Putamen (tissue), 1 donor: ENCODE measurements at places on chromosomes 4 and X.
A peak's percentile ranks its signal among the peaks of the same experiment; 100 is the strongest.

DNA sequence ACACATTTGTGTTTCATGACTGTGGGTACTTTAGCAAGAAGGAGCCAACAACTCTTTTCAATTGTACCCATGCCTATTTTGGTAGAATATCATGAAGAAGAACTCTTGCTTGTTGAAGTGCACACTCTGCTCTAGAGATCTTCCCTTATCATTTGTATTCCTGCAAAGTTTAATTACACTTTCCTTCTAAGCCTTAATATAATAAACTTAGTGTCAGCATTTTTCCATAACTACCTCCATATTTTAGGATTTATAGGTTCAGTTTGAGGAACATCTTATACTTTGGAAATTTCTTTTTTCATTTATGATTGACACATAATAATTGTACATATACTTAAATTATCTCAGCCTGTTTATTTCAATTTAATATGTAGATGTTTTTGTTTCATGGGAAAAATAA lies 19.1 kb downstream of the FAM47B start:
- DNase-seq: no peak

DNA sequence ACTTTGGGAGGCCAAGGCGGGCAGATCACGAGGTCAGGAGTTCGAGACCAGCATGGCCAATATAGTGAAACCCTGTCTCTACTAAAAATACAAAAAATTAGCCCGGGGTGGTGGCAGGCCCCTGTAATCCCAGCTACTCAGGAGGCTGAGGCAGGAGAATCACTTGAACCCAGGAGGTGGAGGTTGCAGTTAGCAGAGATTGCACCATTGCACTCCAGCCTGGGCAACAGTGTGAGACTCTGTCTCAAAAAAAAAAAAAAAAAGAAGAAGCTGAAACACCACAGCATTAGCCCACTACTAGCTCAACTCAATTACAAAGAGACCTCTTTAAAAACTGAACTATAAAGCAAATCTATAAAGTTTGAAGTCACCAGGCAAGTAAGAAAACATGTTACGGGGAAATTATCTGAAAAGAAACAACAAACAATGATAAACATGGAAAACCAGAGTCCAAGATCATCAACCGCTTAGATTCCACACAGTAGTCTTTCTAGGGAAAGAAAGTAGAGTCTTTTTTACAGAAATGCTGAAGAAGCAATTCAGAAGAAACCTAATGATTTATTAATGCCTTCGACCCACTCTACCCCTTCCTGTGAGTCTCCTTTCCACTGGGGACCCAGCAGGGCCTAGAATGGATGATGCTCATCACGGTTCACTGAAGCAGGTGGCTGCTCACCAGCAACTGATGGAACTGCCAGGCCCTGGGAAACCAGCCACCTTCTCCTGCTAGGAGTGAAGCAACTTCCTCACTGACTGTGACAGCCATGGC lies 6.6 kb downstream of the SAT1 start:
- no peak for DNase-seq

- DNase-seq: no peak
Observed at GRCh38 chr4:132923516-132923915, 225.6 kb upstream of the PCDH10 start.

GRCh38 chrX:97294041-97294440 lies 410.3 kb downstream of the RPA4 start:
- no peak for DNase-seq

GRCh38 chr4:27763830-27764525 lies 903.3 kb downstream of the STIM2 start:
- DNase-seq: no peak

GRCh38 chr4:52037689-52038102 lies 403 bp downstream of the SGCB start:
- DNase-seq: peak; percentile 59

DNA sequence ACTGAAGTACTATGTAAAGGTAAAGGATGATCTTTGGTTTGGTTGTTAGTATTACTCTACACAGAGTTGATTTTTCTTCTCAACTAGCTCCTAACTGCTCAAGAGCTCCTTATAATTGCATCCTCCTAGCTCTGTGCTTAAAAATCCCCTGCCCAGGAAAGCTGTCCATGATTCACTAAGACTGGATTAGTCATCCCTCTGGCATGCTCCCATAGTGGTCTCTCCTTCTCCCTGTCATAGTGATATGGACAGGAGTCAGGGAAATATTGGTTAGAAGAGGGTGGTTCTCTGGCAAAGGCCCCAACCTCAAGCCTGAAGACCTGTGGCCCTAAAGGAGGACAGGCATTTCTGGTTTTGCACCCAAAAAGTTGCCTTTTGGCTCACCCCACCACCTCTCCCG lies 242.3 kb upstream of the KCNIP4 start:
- DNase-seq: no peak

DNA sequence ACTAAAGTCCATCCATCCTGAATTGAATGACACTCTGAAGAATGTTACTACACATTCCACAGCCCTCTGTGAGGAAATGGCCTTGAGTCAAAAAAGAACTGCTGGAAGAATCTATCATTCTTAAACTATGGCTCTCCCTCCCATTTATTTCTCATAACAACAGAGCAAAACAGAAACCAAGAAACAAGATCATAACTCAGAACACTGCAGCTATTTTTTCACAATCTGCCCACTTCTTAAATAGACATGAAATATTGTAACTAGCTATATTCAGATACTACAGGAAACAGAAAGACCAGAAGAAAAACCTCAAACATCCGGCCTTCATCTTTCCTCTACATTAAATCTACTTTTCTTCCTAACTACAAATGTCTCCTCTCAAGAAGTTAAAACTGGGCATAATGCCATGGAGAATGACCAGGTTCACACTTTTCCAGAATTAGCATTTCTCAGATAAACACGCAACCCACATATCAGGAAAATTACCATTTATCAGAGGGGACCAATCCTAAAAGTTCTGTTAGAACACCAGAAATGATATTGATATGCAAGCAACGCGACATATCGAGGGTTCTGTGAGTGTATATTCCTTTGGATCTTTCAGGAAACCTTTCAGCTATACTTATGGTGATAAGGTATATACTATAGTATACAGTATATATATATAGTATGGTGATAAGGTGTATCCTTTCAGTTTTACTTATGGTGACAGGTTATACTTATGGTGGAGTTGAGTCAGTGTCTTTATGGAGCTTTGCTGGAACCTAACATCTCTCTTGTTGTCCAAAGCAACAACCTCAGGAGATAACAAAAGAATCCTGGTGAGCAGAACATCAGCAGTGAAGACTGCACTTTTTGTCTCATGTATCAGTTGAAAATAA lies 60.4 kb upstream of the IRF2 start:
- DNase-seq: no peak

DNA sequence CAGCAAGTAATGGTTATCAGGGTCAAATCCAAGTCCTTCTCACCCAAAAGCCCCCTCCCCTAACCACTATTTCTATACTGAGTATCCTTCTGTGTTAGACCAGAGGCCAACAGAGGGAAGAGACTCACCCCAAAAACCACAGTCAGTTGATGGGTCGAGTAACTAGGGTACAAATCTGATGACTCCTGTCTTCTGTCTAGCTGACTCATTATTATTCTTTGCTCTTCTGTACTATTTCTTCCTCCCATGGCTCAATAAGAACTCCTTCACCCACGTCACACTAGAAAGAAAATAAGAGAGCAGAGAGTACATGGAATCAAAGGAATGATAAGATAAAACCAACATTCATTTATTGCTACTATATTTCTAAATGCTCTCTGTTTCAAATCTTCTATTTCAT lies 2.0 kb downstream of the RAB40A start:
- no peak for DNase-seq

DNA sequence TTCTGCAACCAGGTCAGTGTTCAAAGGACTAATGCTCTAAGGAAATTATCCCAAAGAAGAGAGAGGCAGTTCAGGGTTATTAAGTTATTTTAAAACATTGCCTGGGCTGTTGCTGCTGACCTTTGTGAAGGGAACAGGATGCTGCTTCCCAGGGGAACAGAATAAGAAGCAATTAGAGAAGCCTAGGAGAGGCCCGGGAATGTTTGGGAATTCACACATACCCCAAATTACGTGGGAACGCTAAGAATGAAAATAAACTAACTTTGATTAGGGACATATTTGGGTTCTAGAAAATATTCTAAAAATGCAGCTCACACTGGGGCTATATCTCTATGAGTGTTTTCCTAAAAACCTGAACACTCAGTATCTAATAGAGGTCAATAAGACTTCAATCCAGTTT lies 243.1 kb upstream of the FTHL17 start:
- DNase-seq: peak; percentile 0

- no peak for DNase-seq
Observed at GRCh38 chrX:135324463-135324862, 15.2 kb downstream of the ETDC start.

GRCh38 chr4:167100120-167100519 lies 134.2 kb downstream of the SPOCK3 start:
- peak; percentile 83 for DNase-seq

DNA sequence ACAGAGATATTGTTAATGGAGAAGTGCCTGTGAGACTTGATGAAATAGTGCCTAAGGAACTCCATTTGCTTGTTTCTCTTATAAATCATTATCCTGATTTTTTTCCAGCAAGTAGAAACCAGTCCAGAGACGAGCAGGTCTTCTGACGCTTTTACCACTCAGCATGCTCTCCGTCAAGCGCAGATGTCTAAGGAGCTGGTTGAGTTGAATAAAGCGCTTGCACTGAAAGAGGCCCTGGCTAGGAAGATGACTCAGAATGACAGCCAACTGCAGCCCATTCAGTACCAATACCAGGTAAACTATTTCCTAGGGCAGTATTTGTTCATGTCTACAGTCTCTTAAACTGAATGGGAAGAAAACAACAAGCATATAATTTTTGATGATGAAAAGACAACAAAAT lies 63.6 kb downstream of the KIF4A start:
- DNase-seq: no peak

- DNase-seq: no peak
Observed at GRCh38 chr4:137994853-137995252, 247.3 kb downstream of the SLC7A11 start.

- no peak for DNase-seq
Observed at GRCh38 chr4:24949970-24950369, 37.1 kb upstream of the CCDC149 start.

DNA sequence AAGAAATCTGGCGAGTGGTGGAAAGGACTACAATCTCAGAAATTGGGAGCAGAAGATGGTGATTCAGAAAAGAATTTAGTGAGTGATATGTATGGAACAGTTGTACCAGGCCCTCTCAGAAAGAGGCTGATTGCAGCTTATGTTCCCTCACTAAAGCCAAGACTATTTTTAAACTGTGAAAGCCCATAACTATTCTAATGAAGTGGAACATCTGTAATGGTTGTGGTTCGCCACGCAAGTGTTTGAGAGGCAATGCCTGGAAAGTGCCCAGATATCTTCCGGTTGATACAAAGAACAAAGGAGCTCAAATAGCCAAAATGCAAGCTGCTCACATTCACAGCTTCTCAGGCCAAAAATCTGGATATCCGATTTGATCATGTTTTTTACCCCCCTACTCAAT lies 1250.7 kb downstream of the RAPGEF2 start:
- DNase-seq: no peak

GRCh38 chr4:111417521-111417920 lies 727.7 kb upstream of the FAM241A start:
- no peak for DNase-seq

- DNase-seq: no peak
Observed at GRCh38 chr4:37464373-37465128, 220.0 kb downstream of the NWD2 start.

DNA sequence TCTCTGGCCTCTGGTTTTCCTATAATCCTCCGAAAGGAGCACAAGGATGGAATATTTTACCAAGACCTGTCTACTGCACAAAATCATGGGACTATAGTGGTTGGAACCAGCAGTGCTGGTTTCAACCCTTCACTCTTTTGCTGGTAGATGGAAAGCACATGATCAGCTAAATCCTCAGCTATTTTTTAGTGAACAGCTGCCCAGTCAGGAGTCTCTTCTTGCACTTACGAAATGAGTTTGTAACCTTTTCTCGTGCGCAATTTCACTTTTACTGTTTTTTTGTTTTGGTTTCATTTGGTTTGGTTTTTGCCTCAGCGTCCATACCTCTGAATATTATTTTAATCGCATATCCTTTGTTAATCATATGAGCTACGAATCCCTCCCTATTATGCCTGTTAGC lies 418.5 kb upstream of the CPEB2 start:
- no peak for DNase-seq

DNA sequence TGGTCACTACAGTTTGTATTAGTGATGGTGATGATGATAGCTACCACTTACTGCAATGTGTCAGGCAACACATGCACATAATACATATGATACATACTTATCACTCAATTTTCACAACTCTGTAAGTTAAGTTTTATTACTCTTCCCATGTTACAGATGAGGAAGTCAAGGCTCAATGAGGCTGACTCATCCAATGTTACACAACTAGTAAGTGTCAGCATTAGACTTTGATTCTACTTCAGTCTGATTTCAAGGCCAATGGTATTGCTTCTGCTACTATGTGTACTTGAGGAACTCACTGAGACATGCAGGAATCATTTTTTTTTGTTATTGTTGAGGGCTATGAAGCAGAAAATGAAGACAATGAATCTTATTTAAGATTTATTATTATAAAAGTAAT lies 96.4 kb upstream of the TRPC5OS start:
- no peak for DNase-seq

DNA sequence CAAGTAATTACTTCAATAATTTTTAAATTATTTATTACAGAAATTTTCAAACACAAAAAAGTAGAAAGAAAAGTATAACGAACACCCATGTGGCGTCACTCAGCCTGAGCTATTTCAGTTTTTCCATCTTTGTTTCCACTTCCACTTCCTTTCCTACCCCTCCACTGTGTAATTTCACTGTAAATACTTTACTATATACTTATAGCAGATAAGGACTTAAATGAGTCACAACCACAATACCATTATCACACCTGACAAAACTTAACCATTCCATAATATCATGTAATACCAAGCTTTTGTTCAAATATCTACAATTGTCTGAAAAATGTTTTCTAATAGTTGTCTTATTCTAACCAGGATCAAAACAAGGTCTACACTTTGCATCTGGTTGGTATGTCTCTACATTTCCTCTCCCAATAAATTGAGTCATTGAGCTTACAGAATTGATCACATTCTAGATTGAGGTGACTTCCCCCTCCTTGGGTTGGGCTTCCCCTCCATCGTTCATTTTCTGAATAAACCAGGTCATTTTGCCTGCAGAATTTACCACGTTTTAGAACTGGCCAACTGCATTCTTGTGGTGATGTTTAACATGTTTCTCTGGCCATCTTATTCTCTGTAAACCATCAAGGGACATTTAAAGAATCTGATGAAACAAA lies 48.7 kb downstream of the ATP10D start:
- DNase-seq: no peak

GRCh38 chrX:113868177-113868576 lies 715.7 kb upstream of the HTR2C start:
- no peak for DNase-seq

GRCh38 chr4:37132975-37133360 lies 111.6 kb upstream of the NWD2 start:
- no peak for DNase-seq
